Common myeloid progenitor, CD34-positive (primary cell): ENCODE measurements at places on chromosomes 11 and 22.

DNA sequence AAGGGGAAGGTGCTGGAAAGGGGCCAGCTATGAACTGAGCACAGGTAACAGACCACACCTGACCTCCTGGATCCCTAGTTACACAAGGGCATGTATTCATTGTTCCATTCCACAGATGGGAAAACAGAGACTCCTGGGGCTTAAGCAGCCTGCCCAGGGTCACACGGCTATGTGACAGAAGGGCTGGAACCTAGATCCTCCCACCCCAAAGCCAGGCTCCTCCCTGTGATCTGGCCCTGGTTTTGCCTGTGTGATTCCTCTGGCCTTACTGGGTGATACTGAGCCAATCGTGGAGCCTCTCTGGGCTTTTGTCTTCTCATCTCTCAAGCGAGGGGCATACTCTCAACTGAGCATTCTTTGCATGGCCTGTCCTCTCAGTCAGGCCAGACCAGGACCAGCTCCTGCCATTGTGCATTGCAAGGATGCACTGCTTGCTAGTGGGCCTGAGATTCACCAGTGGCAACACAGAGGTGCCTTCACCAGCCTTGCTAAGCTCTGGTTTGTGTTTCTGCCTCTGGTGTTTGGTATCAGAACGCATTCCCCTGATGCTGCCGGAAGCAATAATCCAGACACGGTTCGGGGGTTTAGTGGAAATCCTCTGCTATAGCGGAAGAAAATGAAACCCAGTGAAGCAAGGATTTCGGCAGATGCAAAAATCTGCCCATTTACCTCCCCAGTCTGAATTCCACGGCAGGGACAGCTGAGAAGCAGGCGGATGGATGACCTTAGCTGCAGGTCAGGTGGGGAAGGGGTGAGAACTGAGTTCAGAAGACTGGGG is 226.6 kb downstream of the ST3GAL4 start:
- no peak for DNase-seq

DNA sequence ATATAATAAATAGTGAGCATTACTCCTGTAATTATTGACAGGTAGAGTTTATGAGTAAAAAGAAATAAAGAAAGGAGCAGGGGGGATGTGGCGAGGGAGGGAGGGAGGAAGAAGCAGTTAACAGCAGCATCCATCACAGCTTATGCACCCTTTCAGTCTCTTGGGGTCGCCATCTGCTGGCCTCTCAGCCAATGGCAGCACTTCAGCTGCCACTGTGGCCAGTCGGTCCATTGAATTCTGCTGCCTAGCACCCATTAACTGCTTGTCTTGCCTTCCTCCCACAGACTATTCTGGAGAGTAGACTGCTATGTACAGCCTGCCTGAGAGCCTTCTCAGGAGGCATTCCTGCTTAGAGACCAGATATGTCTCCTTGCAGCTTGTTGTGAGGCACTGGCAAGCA is 388.3 kb downstream of the TENM4 start:
- DNase-seq, result peak; percentile 7

DNA sequence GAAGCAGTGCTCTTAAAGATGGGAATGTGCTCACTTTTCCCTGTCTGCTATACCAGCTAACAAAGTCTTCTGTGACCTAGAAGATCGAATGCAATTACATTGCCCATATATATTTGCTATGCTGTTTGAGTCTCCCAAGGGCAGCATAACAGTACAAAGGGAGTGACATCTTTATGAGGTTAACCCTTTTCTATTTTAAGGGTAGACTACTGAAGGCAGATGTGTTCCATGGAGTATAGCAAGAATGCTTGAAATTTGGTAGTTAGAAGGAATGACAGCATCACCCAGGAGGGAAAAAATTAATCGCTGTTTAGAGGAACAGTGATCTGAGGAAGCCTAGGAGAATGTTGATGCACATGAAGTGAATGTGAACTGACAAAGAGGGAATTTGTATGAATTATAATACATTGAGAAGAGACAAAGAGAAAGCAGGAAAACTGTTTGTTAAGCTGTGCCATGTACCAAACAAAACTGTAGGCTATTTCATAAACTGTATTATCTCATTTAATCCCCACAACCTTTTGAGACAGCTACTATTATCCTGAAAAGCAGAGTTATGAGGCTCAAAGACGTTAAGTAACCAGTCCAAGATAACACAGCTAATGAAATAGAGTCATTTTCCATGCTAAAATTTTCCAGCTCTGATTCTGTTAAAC is 13.0 kb downstream of the MAML2 start:
- no peak for DNase-seq

DNA sequence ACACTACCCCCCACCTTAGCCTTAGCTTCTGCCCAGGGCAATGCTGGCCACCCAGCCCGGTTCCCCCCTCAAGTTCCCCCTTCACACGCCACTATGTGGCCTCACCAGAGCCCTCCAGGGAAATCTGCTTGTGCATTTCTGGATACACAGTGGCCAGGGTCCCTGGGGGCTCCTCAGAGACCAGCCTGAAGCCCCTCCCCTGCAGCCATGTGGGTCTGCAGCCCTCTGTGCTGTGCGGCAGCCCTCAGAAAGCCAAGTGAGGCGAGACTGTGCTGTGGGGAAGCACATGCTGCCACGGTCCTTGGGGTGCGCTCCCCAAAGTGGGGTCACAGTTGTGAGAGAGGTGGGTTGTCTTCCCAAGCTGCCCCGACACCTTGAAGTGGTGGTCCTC is 2.1 kb upstream of the PLXNB2 start:
- no peak for DNase-seq

GRCh38 chr22:40679249-40679963 is at the start of gene MCHR1:
MCHR1 (plus strand) TSS chr22:40679484; CDS start chr22:40679653, 169 bp downstream.
- peak; percentile 26 for DNase-seq

DNA sequence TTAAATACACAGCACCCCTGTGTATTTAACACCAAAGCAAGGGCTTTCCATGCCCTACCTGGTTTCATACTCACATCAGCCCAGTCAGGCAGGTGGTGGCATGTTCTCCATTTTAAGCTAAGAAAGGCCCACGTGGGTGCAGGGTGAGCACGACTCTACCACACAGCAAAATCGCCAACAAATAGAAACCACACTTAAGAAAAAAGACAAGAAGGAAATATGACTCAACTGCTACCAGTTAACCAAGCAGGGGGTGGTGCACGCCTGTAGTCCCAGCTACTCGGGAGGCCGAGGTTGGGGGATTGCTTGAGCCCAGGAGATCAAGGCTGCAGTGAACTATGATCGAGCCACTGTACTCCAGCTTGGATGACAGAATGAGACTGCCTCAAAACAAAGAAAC is 35.2 kb upstream of the TFIP11 start:
- peak; percentile 48 for DNase-seq

- peak; percentile 56 for DNase-seq
These were observed 28.6 kb upstream of the LDHA start for GRCh38 chr11:18365741-18366140.

- no peak for DNase-seq
These were observed 37.1 kb upstream of the MMP12 start for GRCh38 chr11:102911758-102912481.

- no peak for DNase-seq
These were observed 33.4 kb downstream of the REXO2 start for GRCh38 chr11:114472661-114473060.

GRCh38 chr11:100328626-100329340 is 358.3 kb upstream of the ARHGAP42 start:
- no peak for DNase-seq

DNA sequence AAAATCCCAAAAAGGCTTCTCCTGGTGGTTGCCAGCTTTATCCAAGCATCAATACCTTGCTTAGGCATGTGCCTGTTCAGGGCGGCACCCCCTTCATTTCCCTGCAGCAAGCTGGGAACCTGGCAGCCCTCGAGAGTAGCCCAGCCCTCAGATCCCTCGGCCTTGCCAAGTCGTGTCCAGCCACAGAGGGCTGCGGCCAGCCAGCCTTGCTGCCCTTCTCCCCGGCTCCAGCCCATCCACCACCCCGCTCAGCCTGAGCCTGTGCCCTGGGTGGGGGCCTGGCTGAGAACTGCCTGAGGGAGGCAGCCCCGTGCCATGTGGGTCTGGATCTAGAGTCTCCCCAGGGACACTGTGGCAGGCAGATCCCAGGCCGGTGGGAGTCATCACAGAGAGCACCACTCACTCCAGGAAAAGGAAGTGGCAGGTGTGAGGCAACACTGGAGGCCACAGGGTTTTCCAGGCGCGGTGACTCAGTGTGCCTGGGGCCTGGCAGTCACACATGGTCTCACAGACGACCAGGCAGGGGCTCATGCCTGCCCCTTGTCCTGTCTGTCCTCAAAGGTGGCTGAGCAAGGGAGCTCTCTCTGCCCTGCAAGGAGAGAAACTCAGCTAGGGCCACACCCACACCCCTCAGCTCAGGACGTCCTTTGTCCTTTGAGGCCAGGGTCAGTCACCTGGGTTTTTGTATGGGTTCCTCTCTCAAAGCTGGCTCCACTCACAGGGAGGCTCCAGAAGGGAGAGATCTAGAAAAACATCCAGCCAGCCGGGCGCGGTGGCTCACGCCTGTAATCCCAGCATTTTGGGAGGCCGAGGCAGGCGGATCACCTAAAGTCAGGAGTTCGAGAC is 12.2 kb upstream of the CDC42BPG start:
- DNase-seq, result no peak
